ENCODE measurements at places on chromosomes 6 and 20.

DNA sequence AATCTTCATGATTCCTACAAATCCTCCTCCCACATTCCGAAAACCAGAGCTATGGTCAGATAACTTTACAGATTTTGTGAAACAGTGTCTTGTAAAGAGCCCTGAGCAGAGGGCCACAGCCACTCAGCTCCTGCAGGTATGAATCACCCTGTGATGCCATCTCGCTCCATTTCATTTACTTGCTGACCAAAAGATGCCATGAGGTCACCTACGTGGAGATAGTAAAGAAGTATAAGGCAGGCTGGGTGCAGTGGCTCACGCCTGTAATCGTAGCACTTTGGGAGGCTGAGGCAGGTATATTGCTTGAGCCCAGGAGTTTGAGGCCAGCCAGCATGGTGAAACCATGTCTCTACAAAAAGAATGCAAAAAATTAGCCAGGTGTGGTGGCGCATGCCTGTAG, 30.9 kb downstream of the STK4 start:
- no peak for DNase-seq

DNA sequence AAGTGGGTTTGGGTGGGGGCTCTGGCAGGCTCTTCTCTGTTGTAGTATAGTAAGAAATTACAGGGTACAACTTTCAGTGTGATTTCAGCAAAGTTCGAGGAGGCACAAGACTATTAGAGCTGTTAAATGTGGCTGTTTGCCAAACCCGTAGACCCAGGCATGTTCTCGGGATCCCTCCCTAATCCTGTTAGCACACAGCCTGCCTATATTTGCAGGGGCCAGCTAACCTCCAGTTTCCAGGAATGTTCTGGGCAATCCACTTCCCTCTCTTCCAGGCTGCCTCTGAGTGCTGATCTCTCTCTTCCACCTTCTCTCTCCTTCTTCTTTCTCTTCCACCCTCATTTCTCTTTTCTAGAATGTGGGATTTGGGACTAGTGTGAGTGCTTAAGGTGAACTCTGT, 34.8 kb upstream of the ZFP64 start:
- no peak for DNase-seq

DNA sequence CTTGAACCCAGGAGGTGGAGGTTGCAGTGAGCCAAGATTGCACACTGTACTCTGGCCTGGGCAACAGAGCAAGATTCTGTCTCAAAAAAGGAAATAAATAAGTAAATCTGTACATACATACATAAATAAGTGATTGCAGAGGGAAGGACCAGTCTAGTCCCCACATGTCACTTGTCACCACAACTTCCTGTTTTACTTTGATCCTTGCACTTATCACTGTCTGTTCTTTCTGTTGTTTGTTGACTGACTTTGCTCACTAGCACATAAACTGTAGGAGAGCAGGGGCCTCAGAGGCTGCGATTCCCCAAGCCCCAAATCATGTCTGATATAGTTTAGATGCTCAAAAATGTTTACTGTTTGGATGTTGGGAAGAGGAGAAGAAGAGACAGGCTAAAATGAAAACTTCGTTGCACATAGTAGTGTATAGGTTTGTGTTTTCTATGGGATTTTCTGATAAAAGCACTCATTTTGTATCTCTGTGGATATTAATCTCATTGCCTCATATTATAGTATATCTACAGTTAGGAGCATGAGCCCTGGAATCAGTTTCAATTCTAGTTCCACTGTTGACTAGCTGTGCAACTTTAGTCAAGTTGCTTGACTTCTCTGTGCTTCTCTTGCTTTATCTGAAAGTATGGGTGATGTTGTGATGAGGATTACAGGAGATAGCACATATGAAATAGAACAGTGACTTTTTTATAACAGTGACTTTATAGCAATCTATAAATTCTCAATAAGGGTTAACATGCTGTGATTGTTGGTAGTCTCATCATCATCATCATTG, 165.0 kb downstream of the TBC1D7 start:
- DNase-seq, result no peak

DNA sequence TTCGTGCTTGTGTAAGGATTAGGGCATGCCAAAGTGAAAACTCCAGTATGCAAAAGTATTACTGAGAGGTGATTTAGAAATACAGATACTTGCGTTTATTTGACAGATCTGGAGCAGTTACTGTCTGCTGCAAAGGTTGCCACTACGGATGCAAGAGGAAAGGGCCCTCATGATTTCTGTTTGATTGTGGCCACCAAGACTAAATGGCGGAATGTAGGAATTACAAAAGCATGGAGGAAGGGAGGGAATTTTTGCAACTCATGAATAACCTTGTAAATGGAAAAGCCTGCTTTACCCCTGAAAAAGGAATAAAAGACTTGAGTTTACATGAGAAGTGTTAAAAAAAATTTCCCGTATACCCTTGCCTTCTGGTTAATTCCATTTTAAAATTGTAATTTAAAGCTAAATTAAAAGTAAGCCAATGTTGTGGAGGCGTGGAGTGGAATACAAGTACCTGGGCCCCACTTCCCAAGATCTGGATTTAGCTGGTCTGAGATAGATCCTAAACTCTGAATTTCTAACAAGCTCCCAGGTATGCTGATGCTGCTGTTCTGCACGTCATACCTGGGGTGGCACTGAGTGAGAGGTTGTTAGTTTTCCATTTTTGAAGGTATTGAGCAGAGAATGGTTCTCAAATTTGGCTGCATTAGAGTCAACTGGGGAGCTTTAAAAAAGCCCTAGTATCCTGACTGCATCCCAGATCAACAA, 56.6 kb upstream of the NKX2-2 start:
- DNase-seq, result no peak

DNA sequence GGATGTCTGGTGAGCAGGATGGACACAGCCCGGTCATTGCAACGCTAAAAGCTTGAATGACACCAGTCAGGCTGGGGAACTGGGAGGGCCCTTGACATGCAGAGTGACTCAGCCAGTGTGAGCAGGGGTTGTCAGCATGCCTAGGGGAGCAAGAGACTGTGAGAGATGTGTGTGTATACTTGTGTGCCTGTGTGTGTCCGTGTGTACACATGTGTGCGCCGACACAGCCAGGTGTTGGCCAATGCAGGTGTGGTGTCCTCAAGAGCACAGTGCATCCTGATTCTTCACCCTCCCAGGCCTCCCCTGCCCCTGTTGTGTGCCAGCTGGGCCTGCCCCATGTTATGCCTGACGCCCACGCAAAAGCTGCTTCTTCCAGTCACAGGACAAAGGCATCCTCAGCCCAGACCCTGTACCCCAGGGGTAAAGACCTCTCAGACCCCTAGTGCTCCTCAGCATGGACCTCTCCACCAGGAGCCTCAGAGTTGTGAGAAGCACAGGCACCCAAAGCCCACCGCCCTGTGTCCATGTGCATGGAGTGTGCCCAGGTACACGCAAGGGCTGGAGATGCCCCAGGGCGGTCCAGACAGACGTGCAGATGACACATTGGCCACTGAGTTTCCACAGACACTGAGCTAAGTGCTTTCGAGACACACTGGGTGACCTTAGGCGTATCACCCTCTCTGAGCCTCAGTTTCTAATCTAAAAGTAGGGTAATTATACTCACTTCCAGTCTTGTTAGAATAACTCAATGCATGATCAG, 16.6 kb downstream of the NRSN2 start:
- no peak for DNase-seq

DNA sequence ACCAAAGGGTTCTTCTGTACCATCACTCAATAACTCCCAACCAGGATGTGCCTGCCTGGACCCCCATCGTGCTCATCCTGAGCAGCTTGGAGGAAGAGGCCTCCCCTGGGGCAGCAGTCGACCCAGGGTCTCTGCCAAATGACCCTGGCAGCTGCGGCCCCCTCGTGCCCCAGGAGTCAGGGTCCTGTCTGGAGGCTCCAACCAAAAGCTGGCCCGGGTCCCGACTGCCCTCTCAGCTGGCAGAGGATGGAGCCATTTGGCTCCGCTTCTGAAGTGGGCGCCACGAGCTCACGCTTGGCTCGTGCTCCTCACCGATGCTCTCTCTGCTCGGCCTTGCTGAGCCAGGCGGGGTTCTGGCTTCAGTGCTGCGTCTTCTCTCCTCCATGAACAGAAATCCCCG, 56.8 kb downstream of the TFAP2C start:
- DNase-seq, result no peak

- no peak for DNase-seq
Measured at GRCh38 chr20:64113796-64114355, 6.5 kb upstream of the NPBWR2 start.

DNA sequence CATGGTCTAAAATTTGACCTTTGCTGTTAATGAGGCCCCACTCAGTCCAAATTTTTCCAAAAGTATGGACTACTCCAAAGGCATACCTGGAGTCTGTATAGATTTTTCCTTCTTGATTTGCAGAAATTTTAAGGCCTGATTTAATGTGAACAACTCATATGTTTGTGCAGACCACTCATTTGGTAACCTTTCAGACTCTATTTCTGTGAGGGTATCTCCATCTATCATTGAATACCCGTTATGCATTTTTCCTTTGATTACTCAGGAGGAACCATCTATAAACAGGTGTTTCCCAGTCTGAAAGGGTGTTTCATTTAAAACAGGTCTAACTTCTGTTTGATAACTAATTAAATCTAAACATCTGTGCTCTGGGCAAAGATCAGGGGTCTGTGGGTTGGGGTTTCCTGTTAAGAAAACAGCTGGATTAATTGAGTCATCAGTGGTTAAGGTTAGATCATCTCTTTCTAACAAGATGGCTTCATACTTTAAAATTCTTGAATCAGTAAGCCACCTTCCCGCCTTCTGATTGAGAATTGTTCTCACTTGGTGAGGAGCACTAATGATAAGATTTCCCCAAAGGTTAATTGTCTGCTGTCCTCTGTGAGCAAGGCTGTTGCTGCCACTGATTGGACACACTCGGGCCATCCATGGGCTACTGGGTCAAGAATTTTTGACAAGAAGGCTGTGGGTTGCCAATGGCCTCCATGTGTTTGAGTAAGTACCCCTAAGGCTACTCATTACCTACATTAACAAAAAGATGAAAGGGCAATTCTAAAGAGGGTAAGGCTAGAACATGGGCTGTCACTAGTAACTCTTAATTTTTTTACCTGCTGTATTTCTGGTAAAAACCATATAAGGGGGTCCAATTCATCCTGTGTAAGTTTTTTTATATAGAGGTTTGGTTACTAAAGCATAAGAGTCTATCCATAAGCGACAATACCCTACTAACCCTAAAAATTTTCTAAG, 24.1 kb downstream of the HLA-B start:
- no peak for DNase-seq

DNA sequence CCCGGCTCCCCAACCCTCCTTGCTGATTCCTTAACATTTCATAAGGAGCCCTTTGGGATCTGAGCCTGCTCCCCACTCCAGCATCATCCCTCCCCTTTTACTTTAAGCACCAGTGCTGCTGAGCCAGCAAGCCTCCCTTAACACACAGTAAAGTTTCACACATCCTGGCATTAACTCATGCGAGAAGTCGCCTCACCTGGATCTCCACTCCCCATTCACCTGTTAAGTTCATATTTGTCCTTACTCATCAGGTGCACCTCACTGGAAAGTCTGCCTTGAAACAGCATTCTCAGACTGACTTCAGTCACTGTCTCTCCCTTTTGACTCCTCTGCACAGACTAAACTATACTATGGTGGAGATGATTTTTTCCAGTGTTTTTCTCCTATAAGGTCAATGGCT, 47.8 kb upstream of the MAP7 start:
- DNase-seq, result no peak

GRCh38 chr6:118542184-118542952, 5.7 kb upstream of the PLN start:
- DNase-seq, result no peak

- no peak for DNase-seq
Measured at GRCh38 chr6:33413241-33414120, 2.7 kb downstream of the PHF1 start.

DNA sequence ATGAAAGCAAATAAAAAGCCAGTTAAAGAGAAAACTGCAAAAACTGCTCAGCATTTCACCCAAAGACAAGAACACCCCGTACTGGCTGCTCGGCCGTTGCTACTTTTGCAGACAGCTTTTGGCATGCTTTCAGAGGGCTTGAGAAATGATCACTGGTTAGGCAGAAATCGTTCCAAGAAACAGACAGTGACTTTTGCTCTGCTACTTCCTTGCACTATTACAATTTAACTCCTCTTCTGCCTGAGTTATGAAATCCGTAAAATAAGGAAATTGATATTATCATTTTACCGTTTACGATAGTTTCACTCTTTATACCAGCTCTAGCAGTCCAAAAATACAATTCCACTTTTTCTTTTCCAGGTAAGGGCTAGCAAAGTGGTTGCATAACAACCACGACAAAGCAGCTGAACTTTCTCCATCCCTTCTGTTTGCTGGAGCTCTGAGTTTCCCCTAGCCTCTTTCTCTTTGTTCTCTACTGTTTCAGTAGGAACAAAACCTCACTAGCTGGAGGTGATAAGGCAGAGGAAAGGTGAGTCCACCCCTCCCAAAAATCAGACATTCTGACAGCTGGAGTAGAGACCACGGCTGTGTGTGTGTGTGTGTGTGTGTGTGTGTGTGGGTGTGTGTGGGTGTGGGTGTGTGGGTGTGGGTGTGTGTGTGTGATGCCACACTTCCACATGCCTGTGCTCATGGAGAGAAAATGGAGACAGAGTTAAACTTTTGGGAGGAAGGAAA, 191.8 kb upstream of the RREB1 start:
- no peak for DNase-seq

GRCh38 chr6:4909063-4909706, 94.7 kb downstream of the RPP40 start:
- DNase-seq, result no peak

DNA sequence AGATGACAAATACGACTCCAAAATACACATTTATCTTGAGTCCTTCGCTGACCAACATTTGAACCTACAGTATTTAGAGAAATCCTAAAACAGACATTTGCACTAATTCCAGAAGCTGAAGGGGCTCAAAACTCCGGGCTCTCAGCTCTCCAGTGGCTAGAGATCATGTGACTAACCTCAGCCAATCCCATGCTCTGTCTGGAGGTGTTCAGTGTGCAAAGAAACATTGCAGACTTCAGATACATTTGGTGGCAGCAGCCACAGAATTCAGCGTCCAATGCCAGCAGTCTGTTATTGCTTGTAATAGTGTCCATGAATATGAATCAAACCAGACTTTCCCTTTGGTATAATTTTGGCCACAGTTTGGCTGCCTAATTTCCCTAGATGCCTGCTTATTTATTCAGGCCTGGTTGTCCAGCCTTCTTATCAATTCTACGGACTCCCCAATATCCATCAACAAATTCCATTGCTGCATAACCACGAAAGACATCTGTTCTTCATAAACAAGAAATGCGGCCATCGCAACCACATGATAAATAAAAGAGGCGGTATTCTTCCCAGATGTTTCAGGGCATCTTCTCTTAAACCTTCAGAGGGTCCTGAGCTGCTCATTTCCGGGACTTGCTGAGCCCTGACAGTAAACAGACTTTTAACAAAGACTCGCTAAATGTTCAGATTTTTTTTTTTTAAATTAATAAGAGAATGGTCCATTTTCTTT, 14.5 kb upstream of the CYP24A1 start:
- no peak for DNase-seq

- no peak for DNase-seq
Measured at GRCh38 chr6:27096834-27097511, 150.5 kb upstream of the PRSS16 start.

Data from activated T-helper 9 cell treated with anti-CD3 and anti-CD28 coated beads, Interleukin-2, amount 50 U/mL, for 16 hours (primary cell).